Stimulated activated CD4-positive, alpha-beta T cell treated with anti-CD3 and anti-CD28 coated beads, Interleukin-15, amount 100 ng/mL, for 24 hours (primary cell): ENCODE measurements at places on chromosomes 16 and 17.

GRCh38 chr16:63617990-63618763, 1503.7 kb downstream of the CDH11 start:
- no peak for DNase-seq

GRCh38 chr17:4152471-4152870, 9.5 kb downstream of the CYB5D2 start:
- no peak for DNase-seq

DNA sequence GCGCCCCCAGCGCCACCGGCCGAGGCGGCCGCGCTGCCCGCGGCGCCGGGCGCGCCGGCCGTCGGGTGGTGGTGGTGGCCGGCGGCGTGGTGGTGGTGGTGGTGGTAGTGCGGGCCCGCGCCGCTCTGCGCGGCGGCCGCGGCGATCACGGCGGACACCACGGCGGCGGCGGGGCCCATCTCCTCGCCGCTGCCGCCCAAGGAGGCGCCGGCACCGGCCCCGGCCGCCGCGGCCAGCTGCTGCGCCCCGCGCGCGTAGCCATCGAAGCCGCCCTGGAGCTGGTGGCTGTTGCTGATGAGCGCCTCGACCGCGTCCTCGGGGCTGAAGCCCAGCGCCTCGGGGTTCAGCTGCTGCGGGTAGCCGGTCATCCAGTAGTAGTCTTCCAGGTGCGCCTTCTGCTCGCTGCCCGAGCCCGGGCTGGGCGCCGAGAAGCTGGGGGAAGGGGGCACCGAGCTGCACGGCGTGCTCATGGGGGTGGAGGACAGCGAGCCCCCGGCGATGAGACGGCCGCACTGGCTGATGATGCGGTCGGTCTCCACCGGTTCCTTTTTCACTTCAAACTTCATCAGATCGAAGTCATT, 1.2 kb downstream of the MAF start:
- peak; percentile 41 for DNase-seq

DNA sequence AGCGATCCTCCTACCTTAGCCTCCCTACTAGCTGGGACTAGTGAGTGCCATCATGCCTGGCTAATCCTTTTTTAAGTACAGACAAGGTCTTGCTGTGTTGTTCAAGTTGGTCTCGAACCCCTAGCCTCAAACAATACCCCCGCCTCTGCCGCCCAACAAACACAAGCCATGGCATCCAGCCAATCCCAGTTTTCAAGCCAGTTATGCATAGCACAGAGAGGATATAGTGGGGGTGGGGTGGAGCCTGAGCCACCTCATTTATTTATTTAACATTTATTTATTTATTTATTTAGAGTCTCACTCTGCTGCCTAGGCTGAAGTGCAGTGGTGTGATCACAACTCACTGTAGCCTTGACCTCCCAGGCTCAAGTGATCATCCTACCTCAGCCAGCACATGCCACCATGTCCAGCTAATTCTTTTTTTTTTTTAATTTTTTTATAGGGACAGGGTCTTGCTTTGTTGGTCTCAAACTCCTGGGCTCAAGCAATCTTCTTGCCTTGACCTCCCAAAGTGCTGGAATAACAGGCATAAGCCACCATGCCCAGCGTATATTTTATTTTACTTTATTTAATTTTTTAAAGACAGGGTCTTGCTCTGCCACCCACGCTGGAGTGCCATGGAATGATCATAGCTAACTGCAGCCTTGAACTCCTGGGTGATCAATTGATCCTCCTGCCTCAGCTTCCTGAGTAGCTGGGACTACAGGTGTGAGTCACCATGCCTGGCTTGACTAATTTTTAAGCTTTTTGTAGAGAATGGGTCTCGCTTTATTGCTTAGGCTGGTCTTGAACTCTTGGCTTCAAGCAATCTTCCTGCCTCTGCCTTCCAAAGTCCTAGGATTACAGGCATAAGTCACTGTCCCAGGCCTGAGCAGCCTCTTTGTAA, 26.2 kb upstream of the KLHL11 start:
- DNase-seq, result no peak

- DNase-seq, result no peak
These were observed 25.8 kb downstream of the ABCC1 start for GRCh38 chr16:15975172-15975571.

GRCh38 chr16:2282866-2283555, 15.1 kb upstream of the RNPS1 start:
- DNase-seq, result no peak

- no peak for DNase-seq
These were observed 15.0 kb upstream of the CBX8 start for GRCh38 chr17:79811868-79812352.

DNA sequence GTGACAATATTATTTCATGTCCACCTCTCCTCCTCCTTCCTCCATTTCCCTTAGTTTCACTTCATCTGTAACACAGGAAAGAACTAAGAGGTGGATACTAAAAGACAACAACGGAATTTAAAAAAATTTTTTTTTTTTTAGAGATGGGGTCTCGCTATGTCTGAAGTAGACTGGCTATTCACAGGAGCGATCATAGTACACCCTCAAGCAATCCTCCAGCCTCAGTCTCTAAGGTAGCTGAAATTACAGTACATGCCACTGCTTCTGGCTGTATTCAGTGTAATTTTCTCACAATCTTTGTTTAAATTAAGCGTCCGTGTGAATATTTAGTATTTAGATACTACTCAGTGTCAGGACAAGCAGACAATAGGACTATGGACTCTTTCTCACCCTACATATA, 35.6 kb downstream of the FBXL20 start:
- DNase-seq, result no peak

DNA sequence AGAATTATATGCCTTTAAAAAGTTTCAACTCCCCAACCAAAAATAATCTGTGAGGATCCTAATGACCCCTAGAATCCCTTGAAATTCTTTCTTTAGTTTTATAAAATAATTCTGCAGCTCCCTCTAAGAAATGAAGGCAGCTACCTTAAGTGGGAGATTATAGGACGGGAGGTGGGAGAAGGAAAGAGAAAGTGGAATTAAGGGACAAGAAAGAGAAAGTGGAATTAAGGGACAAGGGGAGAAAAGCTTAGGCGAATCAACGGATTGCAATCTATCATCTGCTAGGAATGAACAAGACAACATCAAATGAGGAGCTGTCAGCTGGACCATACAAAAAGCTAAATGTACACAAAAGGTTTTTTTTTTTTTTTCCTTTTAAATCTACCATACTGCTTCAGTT, 262.0 kb downstream of the ZFHX3 start:
- DNase-seq, result no peak

- DNase-seq, result peak; percentile 37
These were observed 7.6 kb downstream of the HDAC5 start for GRCh38 chr17:44115585-44116415.
